ENCODE measurements at places on chromosomes 5 and 9. TPM values are rescaled to one million over a fixed set of nuclear protein-coding genes. Genes with fewer than 3 reads are reported as not detected.
A peak's percentile ranks its signal among the peaks of the same experiment; 100 is the strongest.

Gene PRRX2
- polyA plus RNA-seq, result 1.1 TPM

Gene SLC36A1
- 6.2 TPM for polyA plus RNA-seq

Gene ZNF366
- 4.1 TPM for polyA plus RNA-seq

Gene GRPEL2
- polyA plus RNA-seq, result 23.8 TPM

Gene UNC13B
- polyA plus RNA-seq, result 85.4 TPM

Gene JAK2
- 15.6 TPM for polyA plus RNA-seq

Gene PALM2AKAP2
- polyA plus RNA-seq, result 29.1 TPM

- DNase-seq, result no peak
Observed at GRCh38 chr5:153613144-153613543, 122.7 kb downstream of the GRIA1 start.

- DNase-seq, result no peak
Observed at GRCh38 chr5:172336676-172337285, 53.2 kb upstream of the UBTD2 start.

DNA sequence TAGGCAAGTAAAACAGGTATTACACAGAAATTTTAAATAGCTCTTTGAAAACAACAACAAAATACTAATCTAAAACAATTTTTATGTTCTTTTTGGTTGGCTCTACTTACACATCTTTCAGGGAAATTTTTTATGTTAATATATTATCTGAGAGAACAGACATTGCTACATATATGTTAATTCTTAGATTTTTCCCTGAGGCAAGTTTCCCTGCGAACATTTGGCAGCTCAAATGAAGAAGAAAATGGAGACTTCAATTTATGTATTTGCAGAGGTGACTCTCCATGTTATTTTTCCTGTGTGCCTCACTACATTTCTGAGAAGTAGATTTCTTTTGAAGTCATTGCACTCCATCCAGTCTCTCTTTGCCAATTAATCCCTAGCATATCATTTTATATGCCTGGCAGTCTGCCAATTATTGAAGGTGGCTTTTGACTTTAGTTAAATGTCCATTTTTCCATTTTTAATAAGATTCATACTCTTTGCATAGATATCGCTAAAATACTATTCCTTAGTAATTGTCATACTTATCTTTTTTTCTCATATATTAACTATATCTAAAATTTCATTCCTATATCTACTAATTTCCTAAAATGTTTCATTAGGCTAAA, 908.2 kb upstream of the CDH10 start:
- DNase-seq, result no peak

DNA sequence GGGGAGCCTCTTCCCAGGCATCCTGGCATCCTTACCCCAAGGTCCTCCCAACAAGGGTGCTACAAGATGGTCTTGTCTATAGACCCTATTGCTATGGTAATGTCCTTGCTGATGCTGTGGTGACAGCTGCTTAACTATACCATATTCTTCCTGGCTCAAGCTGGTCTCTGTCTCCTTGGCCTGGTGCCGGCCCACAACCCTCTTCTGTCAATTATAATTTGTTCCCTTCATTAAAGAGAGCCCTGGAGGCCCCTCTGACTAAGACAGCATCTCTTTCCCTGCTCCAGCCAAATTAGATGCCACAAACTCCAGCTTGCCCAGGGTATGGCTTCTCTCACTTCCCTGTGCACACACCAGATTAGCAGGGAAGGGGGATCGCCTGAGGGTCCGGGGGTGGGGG, 86.7 kb downstream of the PSD2 start:
- no peak for DNase-seq

GRCh38 chr9:111598733-111599091, 735 bp downstream of the PTGR1 start:
- DNase-seq, result peak; percentile 57

- DNase-seq, result peak; percentile 43
Observed at GRCh38 chr5:35745193-35745592, 111.5 kb upstream of the IL7R start.

- DNase-seq, result no peak
Observed at GRCh38 chr5:120600639-120601038, 136.5 kb downstream of the PRR16 start.

DNA sequence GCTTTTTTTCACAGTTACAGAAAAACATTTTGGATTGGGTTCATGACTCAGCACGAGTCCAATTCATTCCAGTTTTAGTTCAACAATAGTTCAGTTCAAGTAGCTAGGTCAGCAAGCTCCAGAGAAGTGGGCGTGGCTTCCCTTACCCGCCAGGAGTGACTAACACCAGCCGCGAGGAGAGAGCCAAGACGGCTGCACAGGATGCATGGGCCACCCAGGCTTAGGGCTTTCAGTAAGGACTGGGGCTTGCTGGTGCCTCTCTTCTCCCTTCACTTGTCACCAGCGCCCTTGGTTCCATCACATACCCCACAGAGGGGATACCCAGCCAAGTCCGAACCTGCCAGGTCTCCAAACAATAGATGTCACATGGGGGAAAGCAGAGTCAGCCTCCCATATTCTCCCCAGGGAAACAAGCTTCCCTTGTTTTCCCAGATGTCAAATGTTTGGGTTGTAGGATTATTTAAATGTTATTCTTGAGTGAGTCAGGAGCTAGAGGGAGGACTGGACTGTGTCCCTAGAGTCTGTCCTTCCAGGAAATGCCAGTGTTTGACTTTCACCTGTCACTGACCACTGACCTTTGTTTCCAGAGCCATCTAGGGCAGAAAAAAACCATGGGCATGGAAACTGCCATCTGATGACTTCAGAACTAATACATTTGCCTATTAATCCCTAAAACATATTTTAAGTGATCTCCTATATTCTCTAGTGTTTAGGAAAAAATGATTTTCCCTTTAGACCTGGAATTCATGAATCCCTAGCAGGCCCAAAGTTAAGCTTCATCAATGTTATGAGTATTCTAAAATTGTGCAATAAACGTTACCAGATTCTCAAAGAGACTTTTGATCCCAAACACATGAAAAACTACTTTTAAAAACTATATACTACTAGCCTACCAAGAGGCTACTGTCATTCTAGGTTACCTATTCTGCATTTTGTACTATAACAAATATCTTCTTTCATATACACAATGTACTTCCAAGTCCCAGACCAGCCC, 51.9 kb downstream of the NIPAL4 start:
- DNase-seq, result peak; percentile 80

- no peak for DNase-seq
Observed at GRCh38 chr9:128707446-128707845, 5.1 kb downstream of the PKN3 start.

DNA sequence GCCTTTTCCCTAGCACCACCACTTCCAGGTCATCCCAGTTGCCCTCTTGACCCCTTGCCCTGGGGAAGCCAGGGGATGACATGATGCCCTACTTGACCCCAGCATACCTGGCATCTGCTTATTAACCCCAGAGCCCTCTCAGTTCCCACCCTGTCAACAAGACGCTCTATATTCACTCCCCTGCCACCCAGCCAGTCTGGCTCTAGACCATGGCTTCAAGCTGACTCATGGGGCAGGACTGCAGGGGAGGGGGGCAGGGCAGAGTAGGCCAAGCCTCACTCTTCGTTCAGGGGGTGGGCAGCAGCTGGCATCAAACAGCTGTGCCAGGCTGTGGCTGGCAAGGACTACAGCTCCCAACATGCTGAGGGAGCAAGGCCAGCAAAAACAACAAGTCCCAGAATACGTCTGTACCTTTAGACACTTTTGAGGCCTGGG, 5.3 kb downstream of the ATOSB start:
- DNase-seq, result no peak

- no peak for DNase-seq
Observed at GRCh38 chr5:151022511-151023018, 2.2 kb downstream of the GPX3 start.

DNA sequence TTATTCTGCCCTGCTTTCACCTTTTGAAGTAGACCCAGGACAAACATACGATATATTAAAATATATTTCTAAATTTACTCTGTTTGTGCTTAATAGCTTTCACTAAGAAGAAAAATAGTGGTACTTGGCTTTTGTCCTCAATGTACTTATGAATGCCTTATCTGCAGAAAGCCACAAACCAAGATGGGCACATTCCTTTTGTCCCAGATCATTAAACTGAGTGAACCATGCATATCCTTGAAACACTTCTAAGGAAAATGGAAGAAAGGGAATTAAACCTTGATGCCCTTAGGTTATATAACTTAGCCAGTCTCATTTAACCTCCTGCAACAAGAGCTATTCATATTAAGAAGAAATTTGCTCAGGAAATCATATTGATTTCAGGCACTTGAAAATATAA, 553.8 kb upstream of the CDH9 start:
- no peak for DNase-seq

DNA sequence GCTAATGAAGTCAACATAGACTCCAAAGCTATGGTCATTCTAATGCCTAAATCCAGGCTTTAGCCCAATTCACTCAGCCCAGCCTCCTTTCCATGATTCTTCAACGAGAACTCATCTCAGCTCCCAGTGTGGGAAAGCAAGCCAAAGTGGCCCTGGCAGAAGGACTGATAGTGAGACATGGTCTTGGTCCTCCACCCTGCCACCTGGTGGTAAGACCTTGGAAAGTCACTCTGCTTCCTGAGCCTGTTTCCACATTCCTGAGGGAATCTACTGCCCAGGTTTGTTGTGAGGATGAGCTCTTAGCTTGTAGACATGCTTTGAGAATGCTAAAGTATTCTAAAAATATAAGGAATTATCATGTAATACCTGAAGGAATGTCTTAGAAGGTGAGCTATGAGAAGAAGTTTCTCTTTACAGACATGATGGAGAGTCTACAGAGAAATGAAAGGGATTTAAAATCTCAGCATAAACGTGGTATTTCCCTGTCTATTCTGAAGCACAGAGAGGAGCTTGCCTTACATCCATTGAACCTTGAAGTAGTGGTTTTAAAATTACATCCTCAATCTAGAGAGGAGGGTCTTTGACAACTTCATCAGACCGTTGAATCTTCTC, 173.5 kb downstream of the TRIM32 start:
- peak; percentile 64 for DNase-seq

DNA sequence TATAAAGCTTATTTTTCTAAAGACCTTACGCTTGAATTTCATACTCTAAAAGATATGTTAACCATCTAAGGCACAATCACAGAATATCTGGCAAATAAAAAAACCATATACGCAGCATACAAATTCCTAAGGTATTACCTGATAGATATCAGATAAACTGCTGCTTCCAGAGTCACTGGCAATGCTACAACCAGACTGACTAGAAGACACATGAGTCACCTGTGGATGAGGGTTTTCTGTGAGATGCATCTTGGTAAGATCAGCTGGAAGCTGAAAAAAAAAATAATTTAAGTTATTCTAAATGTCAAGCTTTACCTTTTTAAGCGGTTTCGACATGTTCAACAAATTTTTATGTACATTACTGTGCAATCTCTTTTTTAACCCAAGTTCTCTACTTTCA, 113.8 kb downstream of the RAPGEF6 start:
- no peak for DNase-seq

- DNase-seq, result no peak
Observed at GRCh38 chr9:78572266-78572665, 275.3 kb downstream of the PSAT1 start.

DNA sequence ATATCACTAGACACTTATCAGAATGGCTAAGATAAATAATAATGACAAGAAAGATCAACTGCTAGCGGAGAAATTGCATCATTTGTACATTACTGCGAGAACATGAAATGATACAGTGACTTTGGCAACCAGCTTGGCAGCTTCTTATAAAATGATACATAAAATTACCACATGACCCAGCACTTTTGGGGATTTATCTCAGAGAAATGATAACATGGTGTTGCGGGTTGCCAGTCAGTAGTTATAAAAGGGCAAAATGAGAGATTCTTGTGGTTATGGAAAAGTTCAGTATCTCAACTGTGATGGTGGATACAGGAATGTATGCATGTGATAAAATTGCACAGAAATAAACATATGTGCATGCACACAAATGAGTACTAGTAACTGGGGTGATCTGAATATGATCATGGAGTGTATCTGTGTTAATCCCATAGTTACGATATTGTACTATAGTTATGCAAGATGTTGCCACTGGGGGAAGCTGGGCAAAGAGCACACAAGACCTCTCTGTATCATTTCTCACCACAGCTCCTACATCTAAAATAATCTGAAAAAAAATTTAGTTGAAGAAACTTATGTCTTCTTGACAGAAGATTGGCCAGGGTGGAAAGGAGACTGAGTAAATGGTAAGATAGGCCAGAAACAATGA, 128.9 kb downstream of the NXNL2 start:
- no peak for DNase-seq

GRCh38 chr9:115262952-115263351, 145.0 kb upstream of the TNC start:
- no peak for DNase-seq

DNA sequence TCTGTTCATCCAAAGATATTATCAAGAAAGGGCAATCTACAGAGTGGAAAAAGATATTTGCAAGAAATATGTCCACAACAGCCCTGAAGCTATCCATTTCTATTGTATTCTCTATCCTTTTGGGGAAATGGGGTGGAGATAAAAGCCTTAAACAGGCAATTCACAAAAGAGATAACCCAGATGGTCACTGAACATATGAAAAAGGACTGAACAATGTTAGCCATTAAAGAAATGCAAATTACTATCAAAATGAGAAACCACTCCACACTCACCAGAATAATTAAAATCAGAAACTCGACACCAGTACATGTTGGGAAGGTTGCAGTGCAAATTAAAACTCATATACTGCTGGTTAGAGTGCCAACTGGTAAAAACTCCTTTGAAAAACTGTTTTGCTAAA, 955.2 kb upstream of the DMAC1 start:
- DNase-seq, result no peak

DNA sequence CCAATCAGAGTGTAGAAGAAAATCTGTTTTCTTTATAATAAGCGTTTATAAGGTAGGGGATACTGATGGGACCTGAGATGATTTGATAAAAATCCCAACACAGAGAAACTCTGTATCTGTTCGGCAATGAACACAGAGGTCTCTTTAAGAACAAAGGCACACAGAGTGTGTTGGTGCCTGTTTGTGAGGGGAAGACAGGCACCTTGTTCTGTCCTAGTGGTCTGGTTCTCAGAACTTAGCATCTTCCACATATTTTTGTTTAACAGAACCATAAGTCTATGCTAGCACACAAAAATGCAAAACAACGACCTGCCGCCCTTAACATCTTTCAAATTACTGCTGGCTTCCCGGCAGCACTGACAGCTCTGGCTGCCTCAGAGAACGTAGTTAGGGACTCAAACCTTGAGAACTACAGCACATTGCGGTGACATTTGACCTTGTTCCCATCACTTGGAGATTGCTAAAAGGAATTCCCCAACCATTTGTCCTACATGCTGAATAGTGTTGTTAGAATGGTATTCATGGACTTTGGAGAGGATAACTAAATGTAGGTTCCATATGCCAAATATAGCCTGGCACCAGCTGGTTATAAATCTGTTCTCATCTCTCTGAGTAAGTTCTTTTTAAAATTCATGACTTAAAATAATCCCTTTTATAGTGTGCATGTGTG, 871.7 kb upstream of the TYRP1 start:
- no peak for DNase-seq

GRCh38 chr9:138051586-138052321, 174.2 kb downstream of the CACNA1B start:
- DNase-seq, result no peak

All from left lung (tissue), 14 donors.